ENCODE measurements at places on chromosomes 16 and 17.

DNA sequence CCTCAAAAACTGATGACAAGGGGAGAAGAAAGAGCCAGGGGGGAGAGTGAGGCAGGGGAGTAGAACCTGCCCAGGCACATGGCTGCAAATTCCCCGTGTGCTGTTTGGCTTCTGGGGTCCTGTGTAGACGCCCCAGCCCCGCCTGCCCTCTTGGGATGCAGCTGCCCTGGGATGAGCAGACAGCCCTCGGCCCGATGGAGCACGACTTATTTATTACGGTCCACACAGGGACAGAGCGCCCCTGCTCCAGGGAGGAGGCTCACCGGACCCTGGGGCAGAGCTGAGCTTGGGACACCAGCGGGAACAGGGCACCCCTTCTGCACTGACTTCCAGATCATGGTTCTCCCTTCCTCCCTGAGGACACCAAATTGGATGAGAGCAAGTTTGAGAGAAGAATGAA is 9.1 kb downstream of the LDHD start:
- no peak for DNase-seq

DNA sequence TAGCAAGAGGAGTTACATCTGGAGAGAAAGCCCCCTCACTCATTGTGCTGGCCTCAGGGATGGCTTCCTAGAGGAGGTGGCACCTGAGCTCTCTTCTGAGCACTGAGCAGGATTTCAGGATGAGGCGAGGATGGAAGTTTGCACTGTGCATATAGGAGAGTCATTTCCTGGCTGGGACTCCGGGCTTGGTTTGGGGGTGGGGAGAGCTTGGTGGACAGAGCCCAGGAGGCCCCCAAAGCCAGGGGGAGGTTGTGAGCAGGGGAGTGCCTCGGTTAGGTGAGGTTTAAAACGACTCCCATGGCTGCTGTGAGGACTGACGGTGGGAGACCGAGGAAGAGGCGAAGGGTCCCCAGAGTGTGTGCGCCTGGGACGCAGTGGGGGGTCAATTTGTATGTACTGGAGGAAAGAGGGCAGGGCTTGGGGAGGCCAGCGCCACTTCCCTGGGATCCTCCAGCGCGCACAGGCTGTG is 1.2 kb downstream of the CAMKK1 start:
- DNase-seq, result no peak

GRCh38 chr16:28494121-28494851 is at the start of gene APOBR:
Gene APOBR (plus strand): TSS chr16:28494643. CDS start chr16:28494682, 39 bp downstream.
- DNase-seq, result no peak

- no peak for DNase-seq
Observed at GRCh38 chr17:69695646-69696045, 281.1 kb downstream of the MAP2K6 start.

GRCh38 chr17:8069587-8069860 is 18.0 kb downstream of the ALOX12B start:
- DNase-seq, result no peak

- DNase-seq, result no peak
Observed at GRCh38 chr16:71954699-71955195, 45.5 kb downstream of the PKD1L3 start.

DNA sequence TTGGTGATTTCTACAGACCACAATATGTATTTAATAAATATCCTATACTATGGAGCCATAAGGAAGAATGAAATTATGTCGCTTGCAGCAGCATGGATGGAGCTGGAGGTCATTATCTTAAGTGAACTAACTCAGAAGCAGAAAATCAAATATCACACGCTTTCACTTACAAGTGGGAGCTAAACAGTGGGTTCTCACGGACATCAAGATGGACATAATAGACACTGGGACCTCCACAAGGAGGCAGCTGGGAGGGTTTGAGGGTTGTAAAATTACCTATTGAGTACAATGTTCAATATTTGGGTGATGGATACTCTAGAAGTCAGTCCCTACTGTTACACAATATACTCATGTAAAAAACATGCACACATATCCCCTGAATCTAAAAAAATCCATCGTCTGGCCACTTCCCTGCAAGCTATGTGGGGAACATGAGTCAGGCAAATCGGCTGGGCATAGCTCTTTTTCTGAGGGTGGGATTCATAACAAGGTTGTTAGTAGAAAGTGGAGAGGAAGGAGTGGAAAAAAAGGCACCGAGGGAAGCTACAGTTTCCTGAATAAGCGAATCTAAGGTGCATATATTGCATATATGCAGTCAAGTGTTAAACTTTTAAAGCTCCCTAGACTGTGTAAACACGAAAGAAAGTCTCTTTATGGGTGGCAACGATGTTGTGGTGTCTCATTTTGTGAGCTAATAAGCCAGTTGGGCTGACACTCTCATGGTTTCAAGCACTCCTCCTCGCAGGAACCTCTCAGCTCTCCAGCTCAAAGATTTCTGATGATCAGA is 135.2 kb upstream of the CPHXL start:
- DNase-seq, result no peak

- DNase-seq, result no peak
Observed at GRCh38 chr17:20187049-20187448, 177.9 kb downstream of the SPECC1 start.

GRCh38 chr16:71501547-71501946 is 12.4 kb upstream of the ZNF19 start:
- DNase-seq, result no peak

DNA sequence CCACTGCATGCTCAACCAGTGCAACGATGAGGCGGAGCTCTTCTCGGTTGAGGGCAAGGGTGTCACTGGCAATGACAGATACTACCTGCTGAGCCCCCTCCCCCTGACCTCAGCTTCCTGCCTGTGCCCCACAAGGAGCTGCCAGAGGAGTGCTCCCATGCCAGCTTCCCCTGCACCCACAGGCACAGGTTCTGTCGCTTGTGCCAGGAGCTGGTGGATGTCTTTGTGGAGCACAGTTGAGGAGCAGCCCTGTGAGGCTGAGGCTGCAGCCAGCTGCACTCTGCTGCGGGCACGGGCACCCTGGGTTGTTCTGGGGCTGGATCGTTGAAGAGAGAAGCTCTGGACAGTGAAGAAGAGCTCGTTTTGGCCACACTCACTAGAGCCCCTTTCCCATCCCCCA is 165.3 kb upstream of the ZNF267 start:
- no peak for DNase-seq

- DNase-seq, result no peak
Observed at GRCh38 chr17:12342609-12343435, 322.1 kb downstream of the MAP2K4 start.

- no peak for DNase-seq
Observed at GRCh38 chr17:30905742-30906100, 317 bp downstream of the TEFM start.

GRCh38 chr16:48421741-48422140 is 36.5 kb upstream of the SIAH1 start:
- DNase-seq, result no peak

DNA sequence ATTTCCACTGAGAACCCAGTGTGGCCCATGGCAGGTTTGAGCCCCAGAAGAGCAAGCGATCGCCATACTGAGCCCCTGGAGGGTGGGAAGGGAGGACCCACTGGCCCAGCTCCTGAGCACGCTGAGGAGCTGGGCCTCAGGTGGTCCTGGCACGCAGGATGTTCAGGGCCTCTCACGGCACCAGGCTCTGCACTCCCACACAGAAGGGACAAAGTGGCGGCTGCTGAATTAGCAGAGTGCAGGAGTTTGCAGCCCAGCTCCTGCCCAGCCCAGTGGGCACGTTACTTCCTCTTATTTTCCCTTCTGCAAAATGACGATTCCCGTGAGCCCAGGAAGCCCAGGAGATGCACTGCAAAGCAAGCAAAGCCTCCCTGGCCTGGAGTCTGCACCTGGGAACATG is 42.3 kb upstream of the MTSS2 start:
- DNase-seq, result no peak

GRCh38 chr16:67148656-67149275 is 2.0 kb downstream of the B3GNT9 start:
- DNase-seq, result no peak

DNA sequence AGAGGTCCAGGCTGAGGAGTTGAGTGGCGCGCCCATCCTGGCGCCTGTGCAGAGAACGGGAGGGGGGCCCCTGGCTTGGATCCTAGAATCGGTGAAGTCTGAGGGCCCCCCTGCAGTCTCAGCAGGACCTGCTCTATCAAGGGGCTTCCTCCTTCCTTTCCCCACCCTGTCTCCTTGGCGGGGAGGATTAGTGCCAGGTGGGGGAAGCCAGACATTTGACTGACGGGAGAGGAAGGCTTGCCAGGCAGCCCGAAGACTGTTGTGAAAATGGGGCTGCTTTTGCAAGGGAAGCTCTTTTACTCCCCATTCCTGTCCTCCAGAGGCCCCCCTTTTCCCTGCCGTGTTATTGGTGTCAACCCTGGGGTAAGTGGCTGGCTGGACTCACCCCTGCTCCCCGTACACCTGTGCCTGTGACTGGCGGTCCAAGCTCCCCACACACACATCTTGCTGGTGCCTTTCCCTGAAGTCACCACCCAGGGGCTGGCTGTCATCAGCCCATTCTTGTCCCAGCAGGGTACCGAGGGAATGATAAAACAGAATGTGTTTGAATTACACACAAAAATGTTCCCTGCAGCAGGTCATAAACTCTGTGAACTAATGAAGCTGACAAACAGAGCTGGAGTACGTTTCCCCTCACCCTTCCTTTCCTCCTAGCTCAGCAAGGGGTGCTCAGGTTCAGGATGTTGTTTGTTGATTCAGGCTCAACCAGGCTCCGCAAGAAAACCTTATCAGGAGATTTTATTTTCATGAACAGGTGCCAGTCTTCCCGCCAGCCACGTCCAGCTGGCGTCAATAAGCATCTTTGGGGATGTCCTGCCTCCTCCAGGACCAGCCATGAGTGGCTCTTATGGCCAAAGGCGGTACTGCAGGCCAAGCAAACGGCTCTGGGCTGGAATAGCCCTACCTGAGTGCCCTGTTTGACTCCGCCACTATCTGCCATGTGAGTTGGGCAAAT is 4.4 kb upstream of the ARMC7 start:
- DNase-seq, result peak; percentile 72

DNA sequence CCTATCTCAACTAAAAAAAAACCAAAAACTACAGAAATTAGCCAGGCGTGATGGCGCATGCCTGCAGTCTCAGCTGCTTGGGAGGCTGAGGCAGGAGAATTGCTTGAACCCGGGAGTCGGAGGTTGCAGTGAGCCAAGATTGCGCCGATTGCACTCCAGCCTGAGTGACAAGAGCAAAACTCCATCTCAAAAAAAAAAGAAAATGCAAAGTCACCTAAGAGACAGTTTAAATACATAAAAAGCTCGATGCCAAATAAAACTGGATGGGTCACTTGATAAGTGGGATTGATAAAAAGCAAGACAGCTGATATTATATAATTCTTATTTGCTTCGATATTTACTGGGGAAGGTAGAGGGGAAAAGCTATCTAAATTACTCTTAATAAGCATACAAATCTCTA is 15.8 kb upstream of the KANSL1 start:
- DNase-seq, result no peak

- DNase-seq, result no peak
Observed at GRCh38 chr17:28341516-28341915, 6.0 kb downstream of the TNFAIP1 start.

GRCh38 chr17:59199398-59199797 is 10.4 kb upstream of the SMG8 start:
- DNase-seq, result no peak

- no peak for DNase-seq
Observed at GRCh38 chr16:31267332-31268032, 7.7 kb downstream of the ITGAM start.

DNA sequence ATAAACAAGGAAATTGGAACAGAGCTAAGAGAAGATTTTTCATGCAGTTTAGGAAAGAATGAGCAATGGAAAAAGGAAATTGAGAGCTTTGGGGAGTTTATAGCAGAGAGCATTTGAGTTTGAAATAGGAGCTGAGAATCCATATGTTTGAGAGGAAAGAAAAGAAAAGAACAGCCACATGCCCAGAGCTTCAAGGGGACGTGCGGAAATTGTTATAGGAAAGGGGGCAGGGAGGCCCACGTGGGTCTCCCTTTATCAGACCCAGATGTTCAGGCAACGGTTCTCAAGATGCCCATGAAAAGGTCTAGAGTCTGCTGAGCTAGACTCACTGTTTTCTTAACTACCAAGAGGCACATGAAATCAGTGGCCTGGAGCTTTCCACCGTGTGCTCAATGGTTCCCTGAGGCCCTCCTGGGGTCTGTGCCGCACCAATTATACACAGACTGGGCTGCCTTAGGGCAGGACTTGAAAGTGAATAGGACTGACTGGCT is 31.2 kb downstream of the CHD9 start:
- DNase-seq, result peak; percentile 3

DNA sequence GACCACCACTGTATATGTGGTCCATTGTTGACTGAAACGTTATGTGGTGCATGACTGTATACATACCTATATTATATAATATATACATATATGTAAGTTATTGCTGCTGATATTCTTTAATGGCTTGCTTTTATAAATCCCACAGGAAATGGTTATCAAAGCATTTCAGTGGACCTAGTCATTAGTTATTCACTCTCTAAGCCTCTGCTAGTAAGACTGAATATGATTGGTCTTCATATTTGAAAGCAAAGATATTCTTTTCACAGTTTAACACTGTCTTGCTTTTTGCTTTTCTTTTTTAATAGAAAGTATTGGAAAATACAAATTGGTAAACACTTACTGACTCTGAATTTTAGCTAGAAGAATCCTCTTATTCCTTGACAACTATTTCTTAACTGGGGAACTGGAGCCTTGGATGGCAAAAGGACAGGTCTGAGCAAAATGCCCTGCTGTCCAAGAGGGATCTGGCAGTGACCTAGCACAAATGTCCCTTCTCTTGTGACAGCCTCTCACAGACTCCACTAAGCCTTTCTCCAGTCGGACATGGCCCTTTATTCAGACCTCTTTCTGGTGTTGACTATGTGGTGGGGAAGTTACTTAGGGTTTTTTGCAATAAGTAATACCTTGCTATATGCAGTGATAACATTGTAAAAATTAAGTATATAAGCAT is 14.7 kb upstream of the MYH2 start:
- DNase-seq, result no peak

DNA sequence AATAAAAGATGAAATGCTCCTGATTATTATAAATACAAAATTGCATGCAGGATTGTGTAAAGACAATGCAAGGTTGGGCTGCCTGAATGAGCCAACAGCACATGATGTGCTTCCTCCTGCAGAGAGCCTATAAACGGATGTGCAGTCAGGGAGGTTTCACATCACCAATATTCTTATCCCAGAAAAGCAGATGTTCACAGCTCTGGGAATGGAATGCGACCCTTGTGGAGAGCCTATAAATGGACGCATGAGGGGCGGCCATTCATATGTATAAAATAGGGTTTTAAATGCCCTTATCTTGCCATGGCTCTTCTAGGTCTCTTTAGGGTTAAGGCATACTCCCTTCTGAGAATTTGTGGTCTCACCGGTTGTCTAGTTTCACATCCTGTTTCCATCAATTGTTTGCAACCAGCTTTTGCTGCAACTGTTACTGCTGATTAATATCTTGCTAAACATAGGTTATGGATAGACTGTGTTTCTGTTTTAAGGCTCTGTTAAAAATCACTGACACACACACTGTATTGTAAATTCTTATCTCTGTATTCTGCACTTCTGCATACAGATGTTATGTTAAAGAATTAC is 31.9 kb downstream of the SLFN11 start:
- DNase-seq, result no peak

- DNase-seq, result no peak
Observed at GRCh38 chr17:80261895-80262279, 1.2 kb downstream of the RNF213 start.

GRCh38 chr16:89828870-89829629 is 775 bp downstream of the SPIRE2 start:
- no peak for DNase-seq

- no peak for DNase-seq
Observed at GRCh38 chr17:63399856-63400255, 46.2 kb downstream of the CYB561 start.

- peak; percentile 62 for DNase-seq
Observed at GRCh38 chr16:53922807-53923571, 219.0 kb downstream of the FTO start.

GRCh38 chr17:68248891-68249290 is 1.0 kb downstream of the AMZ2 start:
- DNase-seq, result no peak

Measured in NCI-H345 (cell line).